ENCODE measurements at places on chromosomes 2 and 18.

GRCh38 chr2:138572318-138572717 is 70.7 kb downstream of the SPOPL start:
- no peak for DNase-seq

GRCh38 chr2:28622101-28622499 is 126.2 kb downstream of the PLB1 start:
- no peak for DNase-seq

GRCh38 chr2:27655155-27655951 is 8.1 kb downstream of the SUPT7L start:
- DNase-seq: no peak

GRCh38 chr2:32237996-32238395 is 26.7 kb downstream of the NLRC4 start:
- no peak for DNase-seq

DNA sequence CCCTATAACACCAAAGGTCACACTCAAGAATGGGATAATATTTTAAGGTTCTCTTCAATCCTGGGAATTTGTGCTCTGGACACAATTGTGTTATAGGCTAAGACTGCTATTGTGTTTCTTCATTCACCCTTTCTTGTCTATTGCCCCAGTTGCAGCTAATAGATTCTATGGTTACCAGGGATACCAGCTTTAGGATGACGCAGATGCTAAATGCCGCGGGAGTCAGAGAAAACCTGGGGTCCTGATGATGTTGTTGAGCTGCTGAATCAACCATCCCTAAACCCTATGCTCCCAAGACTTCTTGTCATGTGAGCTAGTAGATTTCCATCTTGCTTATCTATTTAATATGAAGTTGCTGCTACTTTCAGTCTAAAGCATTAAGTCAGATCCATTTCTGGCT is 5.4 kb downstream of the CRYGD start:
- no peak for DNase-seq

DNA sequence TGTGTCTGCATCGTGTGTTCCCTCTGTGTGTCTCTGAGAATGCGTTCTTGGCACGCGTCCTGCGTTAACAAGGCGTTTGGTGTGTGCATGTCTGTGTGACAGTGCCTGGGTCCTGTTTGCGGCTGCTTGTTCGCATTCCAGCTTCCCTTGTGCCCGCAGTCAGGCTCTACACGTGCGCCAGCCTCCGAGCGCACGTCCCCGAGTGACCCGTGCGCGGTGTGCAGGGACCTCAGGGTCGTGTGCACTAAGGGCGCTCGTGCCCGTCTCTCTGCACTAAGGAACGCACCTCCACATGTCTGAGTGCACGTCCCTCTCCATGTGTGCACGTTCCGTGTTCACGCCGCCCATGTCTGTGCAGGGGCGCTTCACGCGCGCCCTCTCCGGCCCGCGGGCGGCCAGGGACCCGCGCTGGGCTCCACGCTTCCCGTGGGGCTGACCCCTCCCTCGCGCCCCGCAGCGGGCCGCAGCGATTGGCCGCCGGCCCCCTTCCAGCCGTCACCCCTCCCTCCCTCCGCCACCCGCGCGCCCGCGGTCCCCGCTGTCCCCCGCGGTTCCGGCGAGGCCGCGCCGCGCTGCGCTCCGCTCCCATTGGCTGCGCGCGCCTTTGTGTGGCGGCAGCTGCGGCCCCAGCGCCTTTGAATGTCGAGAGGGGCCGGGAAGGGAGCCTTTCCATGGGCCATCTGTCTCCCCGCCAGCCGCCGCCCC is 229.4 kb downstream of the HAUS1 start:
- peak; percentile 78 for DNase-seq

GRCh38 chr18:48780913-48781162 is 169.9 kb downstream of the SMAD7 start:
- no peak for DNase-seq

DNA sequence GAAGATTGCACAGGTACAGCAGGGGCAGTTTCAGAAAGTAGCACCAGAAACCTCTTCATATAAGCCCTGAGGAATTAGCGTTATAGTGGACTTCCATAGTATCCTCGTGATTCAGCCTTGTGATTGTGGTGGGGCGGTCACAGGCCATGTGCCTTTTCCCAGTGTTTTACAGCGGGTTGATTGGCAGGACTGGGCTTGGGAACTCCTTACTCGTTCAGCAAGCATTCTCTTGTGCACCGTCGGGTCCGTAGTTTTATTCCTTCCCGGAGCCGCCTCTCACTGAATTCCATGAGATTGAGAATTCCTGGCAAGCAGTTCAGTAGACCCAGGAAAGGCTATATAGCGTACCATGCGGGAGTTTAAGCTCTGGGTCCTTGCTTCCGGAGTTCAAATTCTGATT is 5.2 kb downstream of the COPS8 start:
- no peak for DNase-seq

- no peak for DNase-seq
These were observed 84.8 kb downstream of the SH3RF3 start for GRCh38 chr2:109213646-109214433.

GRCh38 chr18:79954791-79955190 is 3.3 kb upstream of the SLC66A2 start:
- DNase-seq: no peak

- no peak for DNase-seq
These were observed 1125.4 kb upstream of the NXPH2 start for GRCh38 chr2:139905624-139906023.

DNA sequence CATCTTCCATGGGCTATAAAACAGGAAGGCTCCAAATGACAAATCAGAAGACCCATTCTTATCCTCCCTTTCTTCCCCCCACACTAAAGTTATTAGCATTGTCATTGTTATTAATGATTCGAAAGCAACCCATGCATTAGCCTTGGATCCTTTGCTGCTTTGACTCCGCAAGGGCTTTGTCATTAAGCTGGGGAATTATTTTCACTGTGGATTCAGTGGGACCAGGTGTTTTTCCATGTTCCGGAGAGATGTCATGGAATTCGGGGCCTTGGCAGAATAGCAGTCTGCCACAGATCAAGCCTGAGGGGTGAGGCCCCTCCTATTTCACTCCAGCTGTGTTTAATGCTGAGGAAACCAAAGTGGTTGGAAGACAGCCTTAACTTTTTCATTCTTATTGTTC is 357.1 kb downstream of the EN1 start:
- DNase-seq: no peak

GRCh38 chr2:211744379-211744778 is 794.2 kb downstream of the ERBB4 start:
- DNase-seq: no peak

DNA sequence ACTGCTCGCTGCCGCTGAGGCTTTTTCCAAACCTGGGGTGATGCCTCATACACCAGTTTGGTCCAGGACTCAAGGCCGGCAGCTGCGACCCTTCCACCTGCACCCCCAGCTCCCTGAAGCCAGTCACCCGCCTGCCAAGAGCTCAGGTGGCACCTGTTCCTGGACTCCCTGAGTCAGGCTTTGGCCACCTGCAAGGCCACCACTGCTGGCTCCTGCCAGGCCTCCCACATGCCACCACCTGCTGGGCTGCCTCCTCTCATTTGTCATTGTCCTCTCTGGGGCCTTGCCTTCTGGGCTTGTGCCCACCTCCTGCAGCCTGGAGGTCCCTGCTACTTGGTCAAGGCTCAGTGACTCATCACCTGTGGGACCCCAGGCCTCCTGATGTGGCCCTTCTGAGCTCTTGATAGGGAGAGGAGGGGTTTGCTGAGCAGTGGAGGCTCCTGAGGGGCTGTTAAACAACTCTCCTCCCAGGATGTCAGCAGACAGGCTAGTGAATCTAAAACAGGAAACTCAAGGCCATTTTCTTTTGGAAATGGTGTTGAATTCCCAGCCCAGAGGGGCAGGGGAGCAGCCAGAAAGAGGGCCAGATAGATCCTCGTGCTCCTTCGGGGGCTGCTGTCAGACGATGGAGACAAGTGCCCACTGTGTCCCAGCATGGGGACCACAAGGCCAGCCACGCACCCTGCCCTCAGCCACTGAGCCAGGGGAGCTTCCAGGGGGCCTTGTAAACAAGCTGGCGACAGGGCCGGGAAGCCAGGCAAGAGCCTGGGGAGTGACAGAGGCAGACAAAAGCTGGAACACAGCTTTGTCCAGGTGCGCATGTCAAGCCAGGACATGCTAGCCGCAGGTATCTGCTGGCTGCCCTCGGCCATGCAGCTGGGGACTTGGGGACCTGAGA is 416.8 kb downstream of the LRATD1 start:
- DNase-seq: no peak

- DNase-seq: no peak
These were observed 36.4 kb downstream of the SLC20A1 start for GRCh38 chr2:112682101-112682500.

DNA sequence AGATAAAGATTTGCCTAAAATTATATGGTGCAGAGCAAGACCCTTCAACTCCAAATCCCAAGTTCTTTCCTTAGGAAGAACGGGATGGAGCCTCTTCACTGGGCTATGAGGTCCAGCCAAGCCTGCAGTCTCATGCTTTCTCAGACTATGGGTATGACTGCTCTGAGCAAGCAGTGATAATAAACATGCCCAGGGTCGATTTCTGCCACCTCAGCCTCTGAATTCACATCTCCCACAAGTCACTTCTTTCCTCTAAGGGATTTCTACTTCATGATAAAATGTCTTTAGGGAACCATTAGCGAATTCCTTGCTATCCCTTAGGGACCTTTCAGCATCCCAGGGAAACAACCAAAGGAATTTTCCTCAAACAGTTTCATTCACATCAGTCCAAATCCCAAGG is 94.8 kb downstream of the GFPT1 start:
- DNase-seq: no peak

GRCh38 chr18:31162825-31163435 is at the start of gene DSC1:
Gene DSC1 (minus strand): TSS chr18:31162856. CDS start chr18:31162594, 262 bp downstream.
- no peak for DNase-seq

GRCh38 chr2:88880441-88880953 is 189.0 kb downstream of the RPIA start:
- DNase-seq: peak; percentile 2

GRCh38 chr2:131036696-131037397 is 56.4 kb downstream of the FAM168B start:
- DNase-seq: no peak

- no peak for DNase-seq
These were observed 43.9 kb upstream of the CYBRD1 start for GRCh38 chr2:171478345-171478744.

GRCh38 chr2:30362468-30363081 is 84.5 kb upstream of the LCLAT1 start:
- DNase-seq: no peak

- no peak for DNase-seq
These were observed 84.2 kb downstream of the DTNA start for GRCh38 chr18:34794348-34794747.

DNA sequence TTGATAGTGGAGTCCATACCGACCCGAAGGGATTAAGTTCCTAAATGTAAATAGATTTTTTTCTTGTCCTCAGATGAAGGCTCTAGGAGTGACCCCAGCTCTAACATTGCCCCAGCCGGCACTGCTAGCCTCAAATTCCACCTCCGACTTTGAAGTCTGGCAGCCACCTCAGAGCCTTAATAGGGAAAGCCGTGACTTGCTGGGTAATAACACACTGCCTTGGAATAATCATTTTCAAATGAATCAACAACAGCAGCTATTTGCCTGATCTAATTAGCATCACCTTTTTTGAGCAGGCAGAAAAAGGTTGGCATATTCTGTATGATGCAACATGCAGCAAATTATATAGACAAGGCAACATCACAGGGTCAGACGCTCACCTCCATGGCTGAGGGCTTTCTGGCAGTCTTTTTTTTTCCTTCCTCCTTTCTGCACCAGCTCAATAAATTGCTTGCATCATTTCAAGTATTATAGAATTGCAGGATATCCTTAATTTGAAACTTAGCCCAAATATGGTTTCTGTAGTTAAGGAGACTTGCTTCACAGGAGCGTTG is 276.5 kb upstream of the ATP5MC3 start:
- peak; percentile 12 for DNase-seq

- DNase-seq: no peak
These were observed 488.7 kb downstream of the ARHGAP15 start for GRCh38 chr2:143617803-143618415.

- DNase-seq: no peak
These were observed 7.3 kb downstream of the CCDC121 start for GRCh38 chr2:27621524-27621923.

DNA sequence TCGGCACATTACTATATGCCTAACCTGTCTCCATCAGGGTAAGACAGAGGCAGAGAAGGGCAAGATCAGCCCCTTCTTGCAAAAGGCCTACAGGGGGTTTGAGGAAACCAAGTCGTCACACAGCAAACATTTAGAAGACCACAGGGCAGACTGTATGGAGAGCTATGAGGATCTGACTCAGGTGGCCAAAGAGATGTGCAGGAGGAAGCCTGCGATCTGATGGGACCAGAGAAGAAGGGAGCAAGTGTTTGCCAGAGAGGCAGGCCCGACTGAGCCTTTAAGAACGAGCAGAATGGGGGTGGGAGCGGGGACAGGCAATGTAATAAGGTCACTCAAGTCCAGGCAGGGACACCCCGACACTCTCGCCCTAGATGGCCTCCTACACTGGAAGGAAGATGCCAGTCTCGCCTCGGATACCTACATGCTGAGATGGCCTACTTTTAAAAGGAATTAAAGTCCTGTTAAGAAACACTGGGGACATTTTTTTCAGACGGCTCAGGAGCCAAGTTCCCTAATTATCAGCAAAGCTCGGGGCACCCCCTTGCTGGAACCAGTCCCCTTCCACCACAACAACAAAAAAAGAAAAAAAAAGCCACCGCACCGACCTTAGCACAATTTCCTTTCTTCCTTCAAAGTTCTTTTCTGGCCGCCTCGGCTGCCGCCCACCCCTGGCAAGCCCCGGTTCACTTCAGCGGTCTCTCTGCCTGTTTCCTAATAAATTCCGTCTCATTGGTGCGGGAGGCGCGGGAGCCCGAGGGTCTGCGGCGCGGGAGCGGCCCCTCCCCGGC is 1.5 kb downstream of the SFXN5 start:
- DNase-seq: no peak

DNA sequence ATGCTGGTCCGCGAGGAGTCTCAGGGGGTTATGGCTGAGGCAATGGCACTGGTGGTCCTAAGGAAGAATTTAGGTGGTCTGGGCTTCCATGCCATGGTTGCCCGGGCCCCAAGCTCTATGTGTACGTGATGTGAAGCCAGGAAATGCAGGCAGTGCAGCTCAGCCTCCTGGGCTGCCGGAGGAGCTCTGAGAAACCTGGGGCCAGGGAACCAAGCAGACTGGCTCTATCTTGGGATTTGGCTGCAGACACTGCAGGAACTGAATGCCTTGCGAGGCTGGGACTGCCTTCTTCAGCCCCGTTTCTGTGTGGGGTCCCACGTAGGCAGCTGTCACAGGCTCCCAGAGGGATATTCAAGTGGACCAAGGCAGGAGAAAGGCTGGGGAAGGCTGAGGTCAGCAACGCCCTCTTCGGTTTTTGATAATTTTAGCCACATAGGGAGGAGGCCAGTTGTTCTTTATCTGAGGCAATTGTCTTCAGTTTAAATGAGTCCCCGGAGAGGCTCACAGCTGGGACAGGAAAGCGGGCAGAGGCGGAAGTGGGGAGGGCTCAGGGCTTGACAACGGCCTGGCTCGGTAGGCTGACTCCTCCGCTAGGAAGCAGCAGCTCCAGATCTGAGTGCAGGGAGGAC is 77.7 kb downstream of the RHOB start:
- DNase-seq: peak; percentile 34

Data from nephron progenitor cell (in vitro differentiated cells).